ENCODE measurements at places on chromosomes 6 and 20. TPM values are rescaled to one million over a fixed set of nuclear protein-coding genes. Genes with fewer than 3 reads are reported as not detected.

- no peak for DNase-seq
Measured at GRCh38 chr6:133724726-133725125, 164.2 kb upstream of the TCF21 start.

GRCh38 chr6:53179961-53180651 lies 31.5 kb upstream of the GCM1 start:
- DNase-seq, result no peak

- DNase-seq, result no peak
Measured at GRCh38 chr6:2310042-2310441, 64.6 kb upstream of the GMDS start.

- no peak for DNase-seq
Measured at GRCh38 chr6:63459814-63460213, 112.5 kb upstream of the LOC128125822 start.

GRCh38 chr6:162200041-162200440 lies 527.5 kb downstream of the PRKN start:
- DNase-seq, result no peak

Gene ANGPT4
- not detected for total RNA-seq

Gene WFDC12
- total RNA-seq, result not detected

- no peak for DNase-seq
Measured at GRCh38 chr20:51281521-51281920, 258.6 kb upstream of the KCNG1 start.

DNA sequence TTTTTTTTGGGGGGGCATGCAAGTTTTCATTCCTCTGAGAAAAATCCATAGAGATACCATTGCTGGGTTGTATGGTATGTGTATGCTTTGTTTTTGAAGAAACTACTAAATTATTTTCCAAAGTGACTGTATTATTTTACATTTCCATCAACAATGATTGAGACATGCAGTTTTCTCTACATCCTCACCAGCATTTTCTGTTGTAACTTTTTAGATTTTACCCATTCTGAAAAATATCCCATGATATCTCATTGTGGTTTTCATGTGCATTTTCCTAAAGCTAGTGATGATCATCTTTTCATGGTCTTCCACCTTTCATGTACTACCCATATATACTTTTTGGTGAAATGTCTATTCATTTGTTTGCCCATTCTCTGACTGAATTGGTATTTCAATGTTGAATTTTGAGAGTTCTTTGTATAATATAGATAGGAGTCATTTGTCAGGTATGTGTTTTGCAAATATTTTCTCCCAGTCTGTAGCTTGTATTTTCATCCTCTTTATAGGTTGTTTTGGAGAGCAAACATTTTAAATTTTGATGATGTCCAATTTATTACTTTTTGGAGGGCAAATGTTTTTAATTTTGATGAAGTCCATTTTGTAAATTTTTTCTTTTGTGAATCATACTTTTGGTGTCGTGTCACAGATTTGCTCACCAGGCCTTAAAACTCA lies 827.5 kb upstream of the CITED2 start:
- DNase-seq, result no peak

- no peak for DNase-seq
Measured at GRCh38 chr20:5977223-5977622, 26.8 kb downstream of the MCM8 start.

DNA sequence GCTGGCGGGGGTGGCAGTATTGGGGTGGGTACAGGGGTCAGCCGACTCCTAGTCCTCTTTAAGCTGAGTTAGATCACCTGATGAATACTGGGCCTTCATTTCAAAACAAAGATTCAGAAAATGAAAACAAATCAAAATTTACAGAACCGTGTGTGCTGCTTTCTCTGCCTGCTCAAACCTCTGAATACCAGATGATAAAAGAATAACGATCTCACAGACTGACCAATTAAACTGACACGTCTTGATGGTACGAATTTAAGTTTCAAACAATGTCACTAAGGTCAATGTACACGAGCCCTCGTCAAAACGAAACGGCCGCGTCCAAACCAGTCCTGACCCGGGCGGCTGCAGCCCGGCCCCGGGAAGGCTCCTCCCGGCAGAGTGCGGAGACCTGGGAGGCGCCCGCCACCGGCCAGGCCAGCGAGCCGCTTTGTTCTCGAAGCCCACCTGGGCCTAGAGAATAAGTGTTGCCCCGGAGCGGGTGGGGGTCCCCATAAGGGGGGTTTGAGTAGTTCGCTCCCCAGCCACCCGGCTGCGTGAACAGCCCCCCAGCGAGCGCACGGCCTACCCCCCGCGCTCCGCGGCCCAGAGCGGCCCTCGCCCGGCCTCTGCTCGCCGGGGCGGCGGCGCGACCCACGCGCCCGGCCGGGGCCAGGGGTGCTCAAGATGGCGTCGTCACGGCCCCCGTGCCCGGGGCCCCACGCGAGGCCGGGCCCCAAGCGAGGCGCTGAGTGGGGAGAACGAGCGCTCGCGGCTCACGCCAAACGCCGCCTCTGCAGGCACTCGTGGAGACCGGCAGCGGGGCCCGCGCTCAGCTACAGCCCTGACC lies 728 bp downstream of the PSMA7 start:
- DNase-seq, result no peak

- no peak for DNase-seq
Measured at GRCh38 chr6:127937747-127938146, 36.9 kb upstream of the THEMIS start.

GRCh38 chr6:24520929-24521546 lies 26.3 kb downstream of the ALDH5A1 start:
- DNase-seq, result no peak

- no peak for DNase-seq
Measured at GRCh38 chr6:16295060-16295459, 56.7 kb downstream of the GMPR start.
